ENCODE measurements at places on chromosomes 6 and 20. TPM values are rescaled to one million over a fixed set of nuclear protein-coding genes. Genes with fewer than 3 reads are reported as not detected.

The CFAP61 gene
- 0.19 TPM for total RNA-seq

The STK38 gene
- total RNA-seq: 16.8 TPM

The SPATS1 gene
- not detected for total RNA-seq

The PRPF6 gene
- 40.7 TPM for total RNA-seq

The TP53TG5 gene
- total RNA-seq: not detected

The LYRM2 gene
- 23.9 TPM for total RNA-seq

The SLPI gene
- not detected for total RNA-seq

DNA sequence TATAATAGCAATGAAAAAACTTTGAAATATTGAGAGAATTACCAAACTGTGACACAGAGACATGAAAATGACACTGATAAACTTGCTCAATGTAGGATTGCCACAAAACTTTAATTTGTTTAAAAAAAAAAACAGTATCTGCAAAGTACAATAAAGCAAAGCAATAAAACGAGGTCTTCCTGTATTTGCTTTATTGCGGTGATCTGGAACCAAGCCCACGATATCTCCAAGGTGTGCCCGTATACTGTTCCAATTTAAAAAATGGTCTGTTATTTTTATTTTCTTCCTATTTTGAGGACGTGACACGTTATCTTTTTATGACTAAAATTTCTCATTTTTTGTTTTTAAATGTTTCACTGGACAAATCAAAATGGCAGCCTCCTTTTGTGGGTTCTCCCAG is 25.5 kb downstream of the EYA2 start:
- H3K4me1 ChIP-seq: peaks cover 3% of the 10 kb centered on the region
- no peak for DNase-seq
- no peak overlapping the region for H3K27ac ChIP-seq
- no peaks in the 10 kb centered on the region for H3K36me3 ChIP-seq
- no peaks in the 10 kb centered on the region for H3K27me3 ChIP-seq
- no peak overlapping the region for H3K4me3 ChIP-seq

GRCh38 chr6:140032189-140032588 is 657.7 kb upstream of the CITED2 start:
- H3K4me3 ChIP-seq: no peak overlapping the region
- no peaks in the 10 kb centered on the region for H3K27me3 ChIP-seq
- no peaks in the 10 kb centered on the region for H3K36me3 ChIP-seq
- no peak for DNase-seq
- no peaks in the 10 kb centered on the region for H3K4me1 ChIP-seq
- H3K27ac ChIP-seq: no peak overlapping the region

GRCh38 chr6:154509421-154510143 is 903 bp downstream of the CNKSR3 start:
- H3K36me3 ChIP-seq: no peaks in the 10 kb centered on the region
- H3K27me3 ChIP-seq: no peaks in the 10 kb centered on the region
- H3K4me3 ChIP-seq: no peak overlapping the region

GRCh38 chr6:44531442-44532015 is 144.0 kb downstream of the CDC5L start:
- no peaks in the 10 kb centered on the region for H3K27me3 ChIP-seq
- H3K4me3 ChIP-seq: no peak overlapping the region
- H3K36me3 ChIP-seq: no peaks in the 10 kb centered on the region
- H3K4me1 ChIP-seq: no peaks in the 10 kb centered on the region
- no peak overlapping the region for H3K27ac ChIP-seq

DNA sequence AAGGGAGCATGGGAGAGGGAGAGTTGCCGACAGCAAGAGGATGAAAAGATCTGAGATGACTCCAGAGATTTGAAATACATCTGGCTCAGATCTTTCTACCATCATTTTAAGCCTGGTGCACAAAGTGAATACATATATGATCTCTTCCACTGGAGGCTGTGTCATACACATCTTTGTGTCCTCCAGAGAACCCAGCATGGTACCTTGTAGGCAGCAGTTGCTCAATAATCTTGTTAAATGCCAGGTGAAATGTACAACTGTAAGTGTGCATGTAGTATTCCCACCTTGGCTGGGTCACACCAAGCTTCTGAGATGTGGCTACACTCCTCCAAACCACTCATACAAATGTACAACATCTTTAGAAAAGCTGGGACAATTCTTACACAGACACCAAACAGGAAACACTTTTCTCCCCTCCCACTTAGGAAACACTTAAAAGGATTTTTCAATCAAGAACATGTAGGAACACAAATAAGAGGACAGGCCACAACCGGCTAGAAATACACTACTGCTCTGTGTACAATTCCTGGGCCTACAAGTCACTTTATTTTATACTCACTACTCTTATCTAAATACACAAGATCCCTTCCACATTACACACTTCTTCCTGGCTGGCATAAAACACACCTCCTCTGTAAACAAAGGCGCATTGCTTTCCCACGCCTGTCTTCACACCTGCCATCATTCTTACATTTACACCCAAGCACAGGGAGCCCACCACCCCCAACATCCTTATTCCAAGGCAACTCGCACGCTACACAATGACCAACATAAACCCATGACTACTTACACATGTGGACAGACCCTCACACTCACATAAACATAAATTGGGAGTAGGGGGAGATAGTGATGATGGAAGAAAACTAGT is 3.8 kb upstream of the IER3 start:
- DNase-seq: peak; percentile 38
- H3K36me3 ChIP-seq: no peaks in the 10 kb centered on the region
- H3K4me3 ChIP-seq: no peak overlapping the region
- H3K27ac ChIP-seq: no peak overlapping the region
- no peaks in the 10 kb centered on the region for H3K27me3 ChIP-seq

DNA sequence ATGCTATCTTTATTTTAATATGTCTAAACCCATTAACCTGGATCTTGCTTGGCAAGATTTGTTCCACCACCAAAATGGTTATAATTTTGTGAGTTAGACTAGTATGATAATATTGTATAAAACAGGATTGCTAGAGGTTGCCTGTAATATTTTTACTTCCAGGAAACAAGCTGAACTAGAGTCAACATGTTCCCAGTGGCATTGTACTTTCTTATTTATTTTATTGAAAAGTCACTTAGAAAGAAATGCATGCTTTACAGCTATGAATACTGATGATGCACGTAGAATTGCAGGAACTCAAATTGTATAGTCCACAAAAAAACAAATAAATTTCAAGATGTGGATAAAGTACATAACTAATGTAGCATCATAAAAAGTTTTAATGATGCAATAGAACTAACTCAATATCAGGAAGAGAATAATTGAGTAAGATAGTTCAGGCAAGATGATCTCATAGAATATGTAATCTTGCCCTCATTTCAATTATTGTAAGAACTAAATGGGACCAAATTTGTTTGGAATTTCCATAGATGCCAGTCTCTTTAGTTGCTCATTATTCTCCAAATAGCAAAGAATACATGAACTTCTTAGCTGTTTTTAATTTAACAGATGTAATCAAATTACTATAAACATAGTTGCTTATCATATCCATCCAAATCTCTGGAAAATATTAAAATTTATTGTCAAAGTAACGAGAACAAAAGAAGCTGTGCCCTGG is 451.8 kb downstream of the COL12A1 start:
- no peaks in the 10 kb centered on the region for H3K4me1 ChIP-seq
- no peak overlapping the region for H3K4me3 ChIP-seq
- H3K27ac ChIP-seq: no peak overlapping the region
- H3K27me3 ChIP-seq: no peaks in the 10 kb centered on the region

GRCh38 chr20:44208770-44209169 is 1.8 kb downstream of the OSER1 start:
- H3K4me3 ChIP-seq: peak overlapping the region; percentile 88
- H3K4me1 ChIP-seq: peaks cover 47% of the 10 kb centered on the region
- DNase-seq: peak; percentile 52
- no peaks in the 10 kb centered on the region for H3K27me3 ChIP-seq

DNA sequence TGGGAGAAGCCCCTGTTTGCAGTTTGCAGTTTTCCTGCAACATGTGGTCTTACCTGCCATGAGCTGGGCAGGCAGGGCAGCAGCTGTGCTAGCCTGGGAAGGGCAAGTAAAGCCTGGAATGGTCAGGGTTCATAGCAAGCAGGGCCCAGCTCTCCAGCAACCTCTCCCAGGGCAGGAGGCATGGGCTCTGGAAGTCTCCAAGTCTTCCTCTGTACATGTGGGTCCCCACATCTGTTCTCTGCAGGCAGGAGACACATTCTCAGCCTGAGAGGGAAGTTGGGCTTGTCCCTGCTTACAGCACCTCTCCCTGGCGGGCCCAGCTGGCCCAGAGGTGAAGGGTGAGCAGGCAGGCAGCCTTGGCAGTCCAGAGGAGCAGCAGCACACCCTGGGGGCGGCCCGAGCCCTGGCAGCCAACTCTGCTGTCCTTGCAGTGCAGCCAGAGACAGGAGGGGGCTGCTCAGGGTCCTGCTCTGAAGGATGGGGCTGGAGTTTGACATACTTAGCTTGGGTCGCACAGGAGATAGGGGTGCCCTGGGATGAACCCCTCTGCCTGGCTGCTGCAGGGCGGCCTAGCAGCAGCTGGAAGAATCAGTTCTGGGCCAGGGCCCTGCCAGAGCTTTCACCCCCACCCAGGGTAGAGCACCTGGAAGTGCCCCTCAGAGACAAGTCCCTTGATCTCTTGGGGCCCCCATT is 176.0 kb downstream of the MRPL14 start:
- DNase-seq: peak; percentile 62
- H3K4me1 ChIP-seq: no peaks in the 10 kb centered on the region
- no peaks in the 10 kb centered on the region for H3K27me3 ChIP-seq
- no peaks in the 10 kb centered on the region for H3K36me3 ChIP-seq
- H3K4me3 ChIP-seq: no peak overlapping the region

DNA sequence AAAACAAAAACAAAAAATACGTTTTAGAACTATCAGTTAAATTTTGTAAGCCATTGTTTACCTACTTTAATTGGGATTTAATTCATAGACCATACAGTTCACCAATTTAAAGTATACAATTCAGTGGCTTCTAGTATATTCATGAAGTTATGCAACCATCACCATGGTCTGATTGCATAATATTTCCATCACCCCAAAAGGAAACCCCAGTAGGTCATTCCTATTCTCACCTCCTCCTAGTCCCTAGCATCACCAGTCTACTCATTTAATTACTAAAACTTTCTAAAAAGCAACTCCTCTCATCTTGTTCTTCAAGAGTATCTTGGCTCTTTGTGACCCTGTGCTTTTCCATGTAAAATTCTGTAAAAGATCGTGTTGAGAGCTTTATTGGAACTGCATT is 60.2 kb downstream of the ASXL1 start:
- H3K4me1 ChIP-seq: peaks cover 19% of the 10 kb centered on the region
- no peaks in the 10 kb centered on the region for H3K36me3 ChIP-seq
- no peak for DNase-seq
- no peak overlapping the region for H3K4me3 ChIP-seq
- no peak overlapping the region for H3K27ac ChIP-seq
- no peaks in the 10 kb centered on the region for H3K27me3 ChIP-seq

DNA sequence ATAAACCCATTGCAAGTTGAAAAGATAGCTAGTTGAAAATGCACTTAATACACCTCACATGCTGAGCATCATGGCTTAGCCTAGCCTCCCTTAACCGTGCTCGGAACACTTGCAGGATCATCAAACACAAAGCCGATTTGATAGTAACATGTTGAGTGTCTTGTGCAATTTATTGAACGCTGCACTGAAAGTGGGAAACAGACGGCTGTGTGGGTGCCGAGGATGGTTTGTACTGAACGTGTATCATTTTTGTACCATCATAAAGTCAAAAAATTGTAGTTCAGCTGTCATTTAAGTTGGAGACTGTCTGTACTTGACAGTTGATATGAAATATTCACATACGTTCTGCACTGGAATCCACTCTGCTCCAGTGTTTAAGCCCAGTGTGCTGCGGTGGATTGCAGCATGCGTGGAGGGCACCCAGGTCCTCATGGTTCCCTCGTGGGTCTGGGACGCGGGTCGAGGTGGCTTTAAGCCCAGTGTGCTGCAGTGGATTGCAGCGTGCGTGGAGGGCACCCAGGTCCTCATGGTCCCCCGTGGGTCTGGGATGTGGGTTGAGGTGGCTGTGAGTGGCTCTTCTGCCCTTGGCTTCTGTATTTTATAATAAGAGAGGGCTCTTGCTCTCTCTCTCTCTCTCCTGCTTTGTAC is 77.0 kb downstream of the CDH4 start:
- no peak overlapping the region for H3K4me3 ChIP-seq
- no peaks in the 10 kb centered on the region for H3K27me3 ChIP-seq
- no peak overlapping the region for H3K27ac ChIP-seq
- no peaks in the 10 kb centered on the region for H3K4me1 ChIP-seq
- H3K36me3 ChIP-seq: no peaks in the 10 kb centered on the region
